Left colon (tissue), 2 donors: ENCODE measurements at places on chromosomes 7 and 10.

- no peak for DNase-seq
Measured at GRCh38 chr10:28800144-28800543, 122.8 kb downstream of the BAMBI start.

- DNase-seq, result no peak
Measured at GRCh38 chr7:158076656-158077055, 511.0 kb downstream of the PTPRN2 start.

GRCh38 chr10:63711867-63712716 lies 190.9 kb downstream of the REEP3 start:
- DNase-seq, result peak; percentile 99

DNA sequence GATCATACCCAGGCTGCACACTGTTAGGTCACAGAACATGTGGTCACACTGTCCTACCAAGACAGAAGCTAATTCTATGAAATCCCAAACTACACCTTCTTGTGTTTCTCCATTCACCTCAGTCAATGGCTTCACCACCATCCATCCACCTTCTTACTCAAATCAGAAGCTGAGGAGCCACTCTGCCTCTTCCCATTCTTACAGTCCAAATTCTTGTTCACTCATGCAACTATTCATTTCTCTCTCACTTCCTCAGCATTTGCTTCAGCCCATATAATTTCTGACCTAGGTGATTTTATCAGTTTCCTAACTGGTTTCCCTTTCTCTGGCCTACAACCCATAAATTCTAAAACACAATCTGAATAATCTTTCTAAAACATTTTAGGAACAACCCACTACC lies 229.2 kb downstream of the LRRN3 start:
- DNase-seq, result no peak

- no peak for DNase-seq
Measured at GRCh38 chr7:156157409-156158012, 345.2 kb upstream of the SHH start.

DNA sequence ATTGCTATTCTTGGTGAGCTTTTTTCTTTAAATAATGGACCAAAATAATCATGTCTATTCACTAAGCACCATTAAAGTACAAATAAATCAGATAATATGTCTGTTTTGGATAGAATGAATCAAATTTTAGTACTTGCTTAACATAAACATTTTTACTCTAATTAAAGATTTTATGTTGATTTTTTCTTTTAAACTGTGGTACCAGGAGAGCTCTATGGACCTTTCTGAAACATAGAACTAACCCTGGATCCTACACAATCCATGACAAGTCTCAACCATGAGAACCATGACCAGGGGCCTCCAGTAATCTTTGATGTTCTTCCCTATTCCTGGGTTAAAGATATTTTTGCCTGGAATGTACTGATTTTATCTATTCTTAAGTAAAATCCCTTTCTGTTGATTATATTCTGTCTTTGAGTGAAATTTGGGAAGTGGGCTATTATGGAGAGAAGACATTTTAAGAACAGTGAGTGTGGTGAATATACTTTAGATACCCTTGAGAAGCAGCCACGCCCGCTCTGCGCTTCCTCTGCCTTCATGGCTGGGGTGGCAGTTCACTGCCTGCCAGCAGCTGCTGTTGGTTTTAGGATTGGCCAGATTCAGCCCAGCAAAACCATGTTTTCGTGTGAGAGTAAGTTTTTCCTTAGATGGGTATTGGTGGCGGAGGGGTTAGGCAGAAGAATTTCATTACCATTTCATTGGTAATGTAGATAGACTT lies 42.2 kb upstream of the BHLHA15 start:
- DNase-seq, result no peak

DNA sequence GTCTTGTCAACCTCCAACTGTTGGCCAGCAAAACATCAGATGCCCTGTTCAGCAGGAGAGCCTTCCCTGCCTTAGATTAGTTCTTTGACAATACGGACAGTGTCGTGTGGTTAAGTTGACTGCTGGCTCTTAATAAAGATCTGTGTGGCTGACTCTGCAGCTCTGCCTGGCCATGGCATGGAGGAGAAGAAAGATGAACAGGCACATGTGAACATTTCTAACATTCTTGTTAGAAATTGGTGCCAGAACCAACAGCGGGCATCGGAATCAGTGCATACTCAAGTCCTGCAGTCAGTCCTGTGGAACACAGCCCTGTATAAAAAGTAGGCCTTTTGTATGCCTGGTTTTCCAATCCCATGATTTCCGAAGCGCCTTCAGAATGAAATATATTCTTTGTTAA lies 455.6 kb downstream of the POM121L12 start:
- DNase-seq, result no peak

- DNase-seq, result no peak
Measured at GRCh38 chr10:110335314-110336064, 30.8 kb upstream of the SMNDC1 start.

DNA sequence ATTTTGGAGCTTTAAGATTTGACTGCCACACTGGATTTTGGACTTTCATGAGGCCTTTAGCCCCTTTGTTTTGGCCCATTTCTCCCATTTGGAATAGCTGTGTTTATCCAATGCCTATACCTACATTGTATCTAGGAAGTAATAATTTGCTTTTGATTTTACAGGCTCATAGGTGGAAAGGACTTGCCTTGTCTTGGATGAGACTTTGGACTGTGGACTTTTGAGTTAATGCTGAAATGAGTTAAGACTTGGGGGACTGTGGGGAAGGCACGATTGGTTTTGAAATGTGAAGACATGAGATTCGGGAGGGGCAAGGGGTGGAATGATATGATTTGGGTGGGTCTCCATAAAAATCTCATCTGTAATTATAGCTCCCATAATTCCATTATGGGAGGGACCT lies 47.6 kb upstream of the PAPSS2 start:
- no peak for DNase-seq

DNA sequence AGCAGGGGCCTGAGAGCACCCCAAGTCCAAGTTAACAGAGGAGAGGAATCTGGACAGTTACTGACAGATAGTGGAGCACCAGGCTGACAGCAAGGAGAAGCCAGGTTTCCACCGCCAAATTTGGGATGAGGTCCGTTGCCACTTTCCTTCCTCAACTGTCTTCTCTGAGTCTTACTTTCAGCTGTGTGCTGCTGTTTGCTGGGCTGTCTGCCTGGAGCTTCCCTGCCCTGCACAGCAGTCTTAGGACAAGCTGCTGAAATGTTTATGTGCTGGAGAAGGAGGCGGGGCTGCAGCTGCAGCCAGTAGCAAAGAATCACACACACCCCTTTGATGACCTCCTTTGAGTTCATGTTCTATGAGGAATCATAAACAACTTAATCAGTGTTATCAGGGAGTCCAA lies 17.4 kb upstream of the CYP3A7 start:
- peak; percentile 72 for DNase-seq

GRCh38 chr7:70006261-70006920 lies 408.1 kb downstream of the AUTS2 start:
- DNase-seq, result no peak

GRCh38 chr10:53209944-53210611 lies 437.5 kb upstream of the MBL2 start:
- no peak for DNase-seq

- peak; percentile 25 for DNase-seq
Measured at GRCh38 chr7:139648941-139649425, 125.5 kb downstream of the CLEC2L start.

DNA sequence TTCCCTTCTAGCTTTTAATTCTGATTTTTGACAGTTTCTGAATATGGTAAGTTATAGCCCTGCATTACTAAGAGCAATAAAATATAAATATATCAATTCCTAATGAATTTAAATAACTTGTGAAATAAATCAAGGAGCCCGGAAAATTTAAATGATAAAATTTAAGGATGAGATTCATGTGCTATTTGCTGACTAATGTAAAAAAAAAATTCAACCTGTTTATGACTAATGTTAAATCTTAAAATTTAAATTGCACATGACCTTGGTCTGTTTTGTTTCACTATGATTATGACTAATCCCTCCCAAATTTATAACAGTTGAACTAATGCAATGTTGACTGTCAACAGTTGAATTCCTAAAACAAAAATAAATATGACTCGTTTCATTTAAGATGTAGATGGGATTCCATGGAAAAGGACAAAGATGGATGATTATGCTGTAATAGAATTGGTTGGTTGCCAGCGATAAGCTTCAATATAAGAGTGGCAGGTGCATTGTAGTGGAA lies 419.9 kb downstream of the NRG3 start:
- DNase-seq, result no peak

DNA sequence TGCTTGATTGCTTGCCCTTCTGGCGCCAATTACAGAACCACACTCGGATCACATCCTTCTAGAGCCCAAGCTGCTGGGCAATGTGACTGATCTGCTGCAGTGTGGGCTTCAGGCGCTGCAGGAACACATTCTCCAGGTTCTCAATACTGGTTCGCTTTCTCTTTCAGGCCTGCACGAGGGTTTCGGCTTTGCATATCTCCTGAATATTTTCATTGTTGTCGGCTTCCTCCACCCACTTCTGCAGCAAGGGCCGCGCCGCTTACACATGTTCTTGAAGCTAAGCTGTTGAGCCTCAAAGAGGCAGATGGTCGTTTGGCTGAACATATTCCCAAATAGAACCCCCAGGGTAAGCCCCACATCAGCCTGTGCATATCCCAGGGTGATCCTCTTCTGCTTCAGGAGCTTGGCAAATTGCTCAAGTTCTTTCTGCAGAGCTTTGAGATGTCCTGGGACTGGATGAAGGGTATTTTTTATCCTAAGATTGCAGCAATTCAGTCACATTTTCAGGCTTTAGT lies 64.6 kb downstream of the HERC4 start:
- DNase-seq, result no peak

GRCh38 chr10:78473006-78473405 lies 439.3 kb downstream of the RPS24 start:
- no peak for DNase-seq

- no peak for DNase-seq
Measured at GRCh38 chr7:99258501-99258900, 14.1 kb upstream of the MYH16 start.

DNA sequence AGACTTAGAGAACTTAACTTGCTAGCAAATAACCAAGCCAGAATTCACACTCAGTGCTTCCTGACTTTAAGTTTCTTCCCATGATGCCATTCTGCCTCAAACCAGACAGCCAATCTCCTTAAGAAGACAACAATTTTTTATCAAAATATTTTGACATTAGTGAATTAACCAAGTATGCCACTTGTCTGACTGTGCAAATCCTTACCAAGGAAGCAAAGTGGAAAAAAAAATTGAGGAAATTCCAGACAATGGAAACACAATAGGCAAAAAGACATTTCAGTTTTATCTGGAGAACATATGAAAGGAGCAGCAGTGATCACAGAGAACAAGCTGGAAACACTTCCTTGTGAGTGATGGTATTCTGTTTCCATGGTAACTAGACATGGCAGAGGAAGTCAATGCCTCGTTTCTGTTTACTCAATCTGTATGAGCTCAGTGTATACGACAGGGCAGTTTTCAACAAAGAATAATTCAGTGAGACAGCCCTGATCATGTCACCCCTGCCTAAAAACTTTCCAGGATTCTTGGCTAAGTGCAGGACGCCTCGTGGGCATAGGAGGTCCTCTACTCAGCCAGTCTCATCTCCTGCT lies 114.2 kb downstream of the DYNC1I1 start:
- DNase-seq, result no peak

DNA sequence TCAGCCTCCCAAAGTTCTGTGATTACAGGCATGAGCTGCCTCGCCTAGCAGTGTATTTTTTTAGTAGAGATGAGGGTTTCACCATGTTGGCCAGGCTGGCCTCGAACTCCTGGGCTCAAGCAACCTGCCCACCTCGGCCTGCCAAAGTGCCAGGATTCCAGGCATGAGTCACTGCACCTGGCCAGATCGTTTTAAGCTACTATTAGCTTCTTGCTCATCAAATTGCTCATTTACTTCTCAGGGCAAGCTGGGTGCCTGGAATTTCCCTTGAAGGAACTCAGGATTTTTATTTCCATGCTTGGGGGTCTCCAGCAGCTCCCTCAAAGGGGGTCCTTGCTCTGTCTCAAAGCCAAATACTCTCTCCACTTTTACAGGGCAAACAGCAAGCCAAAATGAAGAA lies 798.0 kb upstream of the AUTS2 start:
- DNase-seq, result no peak

DNA sequence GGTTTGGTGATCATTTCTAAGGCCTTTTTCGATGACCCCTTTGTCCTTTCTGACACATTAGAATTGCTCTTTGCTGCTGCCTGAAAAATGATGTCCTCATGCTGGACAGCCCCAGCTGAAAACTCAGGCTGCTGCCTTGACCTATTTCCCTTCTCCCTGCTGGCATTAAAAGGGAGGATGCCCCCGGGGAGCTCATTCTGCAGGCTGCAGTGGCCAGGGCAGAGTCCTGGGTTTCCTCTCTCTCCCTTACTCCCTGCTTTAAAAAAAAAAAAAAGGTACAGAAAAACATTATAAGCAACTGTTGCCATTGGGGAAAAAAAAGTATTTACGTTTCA lies 35.4 kb downstream of the LRRC4 start:
- DNase-seq, result no peak

DNA sequence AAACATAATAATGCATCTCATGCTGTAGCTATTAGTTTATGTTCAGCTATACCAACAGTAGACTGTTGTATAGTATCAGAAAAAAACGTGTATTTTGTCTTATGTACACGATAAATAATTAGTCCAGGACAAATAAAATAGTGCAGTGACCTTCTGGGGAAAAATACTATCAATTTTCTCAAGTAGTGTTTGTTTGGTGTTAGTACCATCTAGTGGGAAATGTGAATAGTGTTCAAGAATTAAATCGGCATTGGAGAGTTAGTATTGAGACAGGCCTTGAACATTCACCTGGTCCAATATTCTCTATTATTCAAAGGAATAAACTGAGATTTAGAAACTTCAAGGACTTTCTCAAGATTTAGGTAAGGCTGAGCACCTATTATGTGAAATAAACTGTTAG lies 21.7 kb upstream of the OR2A5 start:
- no peak for DNase-seq

DNA sequence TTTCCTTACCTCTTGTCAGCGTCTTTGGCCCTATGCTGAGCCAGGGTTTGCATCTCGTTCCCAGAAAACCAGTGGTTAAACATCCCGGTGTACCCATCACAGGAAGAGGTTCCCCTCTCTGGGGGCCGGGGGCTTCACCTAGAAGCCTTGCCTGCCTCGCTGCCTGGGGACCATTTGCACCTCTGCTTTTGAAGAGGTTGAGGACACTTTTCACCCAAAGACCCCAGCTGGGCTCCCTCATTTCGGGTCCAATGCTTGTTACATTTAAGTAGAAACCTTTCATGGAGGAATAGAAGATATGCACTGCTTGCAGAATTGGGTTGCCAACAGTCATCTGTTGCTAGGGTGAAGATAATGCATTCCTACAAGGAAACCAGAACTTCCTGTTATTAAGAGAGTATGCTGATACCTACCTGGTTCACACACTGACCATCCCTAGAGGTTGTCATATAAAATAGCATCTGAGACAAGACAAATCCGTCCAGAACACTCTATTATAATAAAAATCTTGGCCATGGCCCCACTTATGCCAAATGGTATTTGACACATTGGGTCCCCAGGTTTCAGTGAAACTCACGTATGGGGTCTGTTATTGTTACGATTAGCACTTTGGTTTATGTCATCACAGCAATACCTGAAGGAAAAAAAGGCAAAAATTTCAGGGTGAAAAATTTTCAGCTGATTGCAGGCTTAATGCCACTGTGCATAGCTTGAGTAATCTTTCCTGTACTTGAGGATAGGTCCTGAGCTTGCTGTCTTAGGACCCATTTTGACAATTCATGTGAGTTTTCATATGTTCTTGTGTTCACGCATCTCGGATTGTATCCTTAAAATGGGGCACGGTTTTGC lies 917 bp downstream of the ZNF365 start:
- DNase-seq, result no peak
